ENCODE measurements at places on chromosomes 11 and 22. TPM values are rescaled to one million over a fixed set of nuclear protein-coding genes. Genes with fewer than 3 reads are reported as not detected.

Gene SPA17
- 3.6 TPM for total RNA-seq

GRCh38 chr22:33083212-33083611 lies 25.0 kb upstream of the SYN3 start:
- no peak overlapping the region for H3K27ac ChIP-seq
- H3K36me3 ChIP-seq = no peaks in the 10 kb centered on the region
- H3K27me3 ChIP-seq = peaks cover 12% of the 10 kb centered on the region
- H3K4me3 ChIP-seq = no peak overlapping the region
- no peak for DNase-seq

DNA sequence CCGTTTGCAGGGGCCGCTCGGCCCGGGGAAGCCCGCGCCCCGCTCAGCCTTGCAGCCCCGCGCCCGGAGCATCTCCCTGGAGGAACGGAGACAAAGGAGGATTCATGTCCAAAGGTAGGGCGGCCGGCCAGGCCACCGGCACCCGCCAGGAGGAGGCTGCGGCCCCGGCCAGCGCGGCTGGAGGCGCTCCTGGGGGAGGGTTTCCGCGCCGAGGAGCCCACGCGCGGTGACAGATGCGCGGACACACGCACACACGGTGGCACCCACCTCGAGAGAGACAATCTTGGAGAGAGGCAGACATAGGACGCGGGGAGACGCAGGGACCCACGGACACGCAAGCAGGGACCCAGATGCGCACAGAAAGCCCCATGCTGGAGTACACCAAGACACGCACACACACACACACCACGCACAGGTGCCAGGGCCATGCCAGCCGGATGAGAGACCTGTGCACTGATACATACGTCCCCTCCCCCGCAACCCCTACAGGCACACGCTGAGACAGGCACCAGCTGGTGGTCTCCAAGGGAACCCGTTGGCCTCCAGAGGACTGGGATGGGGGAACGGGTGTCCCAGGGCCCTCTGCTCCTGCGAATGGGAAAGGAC lies 7.8 kb downstream of the SEPTIN3 start:
- H3K27me3 ChIP-seq = peaks cover 46% of the 10 kb centered on the region
- H3K36me3 ChIP-seq = no peaks in the 10 kb centered on the region
- DNase-seq = peak; percentile 37
- no peak overlapping the region for H3K27ac ChIP-seq

- H3K36me3 ChIP-seq = no peaks in the 10 kb centered on the region
- peaks cover 23% of the 10 kb centered on the region for H3K27me3 ChIP-seq
- no peak overlapping the region for H3K4me3 ChIP-seq
- no peak for DNase-seq
- no peak overlapping the region for H3K27ac ChIP-seq
- H3K4me1 ChIP-seq = peaks cover 8% of the 10 kb centered on the region
Measured at GRCh38 chr11:19952116-19952605, 208.1 kb downstream of the DBX1 start.

Gene SERHL2
- total RNA-seq = 1.1 TPM

Gene THAP12
- 50.3 TPM for total RNA-seq

DNA sequence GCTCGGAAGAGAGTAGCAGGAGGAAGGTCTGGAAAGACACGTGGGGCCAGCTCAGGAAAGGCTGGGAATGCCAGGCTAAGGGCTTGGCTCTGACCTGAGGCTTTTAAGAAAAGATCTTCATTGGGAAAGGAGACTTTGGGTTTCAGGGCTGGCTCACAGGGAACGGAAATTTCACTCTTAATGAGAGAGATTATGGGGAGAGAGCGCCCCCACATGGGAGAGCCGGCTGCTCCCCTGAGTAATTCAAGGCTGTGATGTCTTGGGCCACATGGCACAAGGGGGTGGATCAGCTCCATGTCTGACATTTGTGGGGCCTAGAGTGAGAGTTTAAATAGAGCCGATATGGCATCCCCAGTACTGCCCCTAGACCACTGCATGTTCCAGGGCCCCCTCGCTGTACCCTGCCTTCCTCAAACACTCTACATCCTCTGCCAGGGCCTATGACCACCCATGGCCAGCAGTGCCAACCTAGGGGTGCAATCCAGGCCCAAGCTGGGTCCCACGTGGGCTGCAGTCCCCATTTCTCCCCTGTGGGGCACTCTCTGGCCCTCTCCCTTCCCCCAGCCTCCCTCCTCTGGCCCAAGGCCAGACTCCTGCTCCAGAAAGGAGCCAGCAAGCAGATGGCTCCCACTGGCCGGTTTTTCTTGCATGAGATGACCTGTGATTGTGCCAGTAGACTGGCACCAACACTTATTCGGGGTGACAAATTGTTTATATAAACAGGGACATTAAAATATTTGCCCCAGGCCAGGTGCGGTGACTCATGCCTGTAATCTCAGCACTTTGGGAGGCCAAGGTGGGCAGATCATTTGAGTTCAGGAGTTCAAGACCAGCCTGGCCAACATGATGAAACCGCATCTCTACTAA lies 75.2 kb downstream of the ISX start:
- peaks cover 2% of the 10 kb centered on the region for H3K27me3 ChIP-seq
- H3K4me1 ChIP-seq = no peaks in the 10 kb centered on the region
- H3K36me3 ChIP-seq = no peaks in the 10 kb centered on the region
- H3K27ac ChIP-seq = no peak overlapping the region

DNA sequence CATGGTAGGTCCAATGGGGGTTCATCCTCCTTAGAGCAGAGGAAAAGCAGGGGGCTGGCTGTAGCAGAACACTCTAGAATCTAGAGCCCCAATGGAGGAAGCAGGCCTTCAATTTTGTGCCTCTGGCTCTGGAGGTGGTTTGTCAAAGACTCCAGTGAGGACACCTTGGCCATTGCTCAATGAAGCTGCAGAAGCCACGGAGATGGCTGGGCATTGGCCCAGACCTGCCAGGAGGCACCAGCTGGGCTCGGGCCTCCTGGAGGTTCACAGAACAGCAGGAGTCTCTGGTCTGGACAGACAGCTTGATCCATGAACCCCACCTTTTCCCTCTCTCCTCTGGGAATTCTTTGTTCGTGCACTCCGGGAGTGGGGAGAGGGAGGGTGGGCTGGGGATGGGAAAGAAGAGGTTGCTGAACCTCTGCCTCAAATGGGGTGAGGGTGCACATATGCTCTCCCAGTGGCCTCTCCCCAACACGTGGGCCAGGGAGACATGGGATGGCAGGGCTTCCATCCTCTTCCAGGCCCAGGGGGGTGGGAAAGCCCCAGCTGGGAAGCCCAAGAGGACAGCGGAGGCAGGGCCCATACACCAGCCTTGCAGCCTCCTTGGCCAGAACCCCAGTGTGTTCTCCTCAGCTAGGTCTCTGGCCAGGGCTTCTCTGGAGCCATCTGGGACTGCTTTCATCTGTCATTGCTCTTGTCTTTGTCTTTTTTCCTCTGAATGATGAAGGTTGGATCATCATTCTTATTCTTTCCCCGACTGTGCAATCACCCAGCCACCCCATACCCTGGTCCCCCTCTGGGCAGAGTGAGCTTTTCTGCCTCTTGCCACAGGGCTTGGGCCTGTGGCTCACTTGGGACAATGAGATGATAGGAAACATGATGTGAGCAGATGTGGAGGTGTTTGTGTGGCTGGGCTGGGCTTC lies 1019.4 kb downstream of the BRD1 start:
- H3K27me3 ChIP-seq = no peaks in the 10 kb centered on the region
- DNase-seq = no peak
- H3K36me3 ChIP-seq = no peaks in the 10 kb centered on the region

Gene L3MBTL2
- 28.3 TPM for total RNA-seq

GRCh38 chr11:76649851-76650372 lies 20.6 kb downstream of the LRRC32 start:
- no peaks in the 10 kb centered on the region for H3K36me3 ChIP-seq
- H3K4me1 ChIP-seq = no peaks in the 10 kb centered on the region
- H3K27ac ChIP-seq = no peak overlapping the region
- no peak for DNase-seq
- H3K4me3 ChIP-seq = no peak overlapping the region
- H3K27me3 ChIP-seq = peaks cover 34% of the 10 kb centered on the region

- no peak overlapping the region for H3K27ac ChIP-seq
- no peak overlapping the region for H3K4me3 ChIP-seq
- peaks cover 16% of the 10 kb centered on the region for H3K4me1 ChIP-seq
Measured at GRCh38 chr11:10532526-10532925, 8.5 kb downstream of the RNF141 start.

DNA sequence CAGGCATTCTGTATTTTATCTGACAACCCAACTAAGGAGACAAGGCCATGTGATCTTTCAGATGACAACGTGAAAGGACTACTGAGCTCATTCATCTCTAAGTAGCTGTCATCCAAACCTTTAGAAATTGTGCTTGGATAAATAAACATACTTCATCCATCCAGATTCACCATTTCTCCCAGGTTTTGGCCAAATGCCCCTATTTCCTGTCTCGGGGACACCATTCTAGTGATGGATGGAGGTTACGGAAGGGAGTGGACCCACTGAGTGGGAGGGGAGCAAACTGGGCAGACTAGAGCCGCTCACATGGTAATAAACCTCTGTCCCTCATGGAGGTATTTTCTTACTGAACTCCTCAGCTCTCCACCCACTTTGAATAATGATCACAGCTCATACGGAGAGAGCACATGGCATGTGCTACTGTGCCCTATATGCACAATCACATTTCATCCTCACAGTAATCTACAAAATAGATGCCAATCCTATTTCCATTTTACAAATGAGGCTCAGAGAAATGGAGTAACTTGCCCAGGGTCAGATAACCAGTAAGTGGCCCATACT lies 114.4 kb downstream of the SLC1A2 start:
- no peak overlapping the region for H3K27ac ChIP-seq
- peaks cover 20% of the 10 kb centered on the region for H3K4me1 ChIP-seq
- no peaks in the 10 kb centered on the region for H3K36me3 ChIP-seq
- DNase-seq = no peak
- H3K4me3 ChIP-seq = no peak overlapping the region

Gene OR5AK2
- total RNA-seq = not detected

DNA sequence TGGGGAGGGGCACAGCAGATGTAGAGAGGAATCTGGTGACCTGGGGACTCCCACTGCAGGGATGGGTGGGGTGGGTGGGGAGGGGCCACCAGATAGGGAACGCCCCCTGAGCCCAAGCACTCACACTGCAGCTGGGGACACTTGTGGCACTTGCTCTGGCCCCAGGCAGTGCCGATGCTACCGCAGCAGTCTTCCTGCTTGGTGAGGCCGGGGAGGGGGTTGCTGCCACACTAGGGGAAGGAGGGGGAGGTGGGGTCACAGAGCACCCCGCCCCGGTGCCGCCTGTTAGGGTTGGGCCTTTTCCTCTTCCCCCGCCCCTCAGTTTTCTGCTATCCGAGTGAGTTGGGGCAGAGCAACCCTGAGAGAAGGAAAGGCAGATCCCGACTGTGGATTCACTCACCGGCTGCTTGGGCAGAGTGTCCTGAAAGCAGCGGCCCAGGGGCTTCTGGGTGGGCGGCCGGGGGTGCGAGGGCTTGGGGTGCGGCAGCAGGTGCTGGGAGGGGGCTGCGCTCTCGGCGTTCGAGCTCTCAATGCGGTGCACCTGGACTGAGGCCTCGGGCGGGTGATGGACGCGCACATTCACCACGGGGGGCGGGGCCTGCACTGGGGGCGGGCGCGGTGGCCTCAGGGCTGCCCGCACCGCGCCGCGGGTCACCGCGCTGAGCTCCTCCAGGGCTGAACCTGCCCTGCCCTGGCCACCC lies 4.7 kb downstream of the LTBP3 start:
- peak overlapping the region; percentile 61 for H3K4me3 ChIP-seq
- no peaks in the 10 kb centered on the region for H3K27me3 ChIP-seq
- peaks cover 21% of the 10 kb centered on the region for H3K36me3 ChIP-seq
- DNase-seq = peak; percentile 88
- H3K27ac ChIP-seq = peak overlapping the region; percentile 49

GRCh38 chr11:109958131-109958820 lies 134.9 kb upstream of the ZC3H12C start:
- no peaks in the 10 kb centered on the region for H3K4me1 ChIP-seq
- no peak overlapping the region for H3K4me3 ChIP-seq
- H3K36me3 ChIP-seq = no peaks in the 10 kb centered on the region
- no peak for DNase-seq

Gene OR2AG1
- not detected for total RNA-seq

Gene DCHS1
- 1.6 TPM for total RNA-seq

Gene MLC1
- total RNA-seq = 1.5 TPM

DNA sequence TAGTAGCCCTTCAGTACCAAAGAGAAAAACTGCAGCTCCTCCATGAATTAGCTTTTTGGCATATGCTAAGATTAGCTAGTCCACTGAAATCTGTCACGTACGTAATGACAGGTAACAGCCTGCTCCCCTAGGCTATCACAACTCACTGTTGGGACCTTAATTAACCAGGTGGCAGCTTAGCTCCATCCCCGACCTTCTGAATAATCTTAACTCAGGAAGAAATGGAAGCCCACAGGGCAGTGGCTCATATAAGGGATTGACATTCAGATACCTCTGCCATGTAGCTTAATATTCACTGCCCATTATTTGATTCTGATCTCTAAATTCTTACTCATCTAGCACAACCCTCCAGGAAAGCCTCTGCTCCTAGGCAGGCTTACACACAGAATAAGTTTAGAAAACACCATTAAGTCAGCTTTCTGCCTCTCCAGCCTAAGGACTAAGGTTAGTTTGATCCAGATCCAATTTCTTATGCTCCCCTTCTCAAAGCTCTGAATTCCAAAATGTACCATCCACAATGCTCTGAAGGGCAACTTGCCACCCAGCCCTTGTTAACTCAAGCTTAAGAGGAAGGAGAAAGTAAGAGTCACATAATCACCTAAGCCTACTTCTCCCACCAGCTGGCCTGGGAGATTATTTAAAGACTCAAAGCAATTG lies 5.0 kb downstream of the HSPA8 start:
- H3K36me3 ChIP-seq = peaks cover 69% of the 10 kb centered on the region
- peaks cover 39% of the 10 kb centered on the region for H3K4me1 ChIP-seq
- DNase-seq = no peak
- H3K4me3 ChIP-seq = peak overlapping the region; percentile 97
- H3K27me3 ChIP-seq = no peaks in the 10 kb centered on the region

GRCh38 chr11:65485920-65486219 lies 13.0 kb upstream of the MALAT1 start:
- DNase-seq = no peak
- peaks cover 32% of the 10 kb centered on the region for H3K4me1 ChIP-seq
- H3K4me3 ChIP-seq = no peak overlapping the region
- no peak overlapping the region for H3K27ac ChIP-seq
- H3K27me3 ChIP-seq = no peaks in the 10 kb centered on the region

- no peak overlapping the region for H3K27ac ChIP-seq
- H3K4me1 ChIP-seq = peaks cover 20% of the 10 kb centered on the region
- H3K4me3 ChIP-seq = no peak overlapping the region
- peaks cover 42% of the 10 kb centered on the region for H3K36me3 ChIP-seq
- no peaks in the 10 kb centered on the region for H3K27me3 ChIP-seq
Measured at GRCh38 chr11:44621140-44621681, 55.7 kb downstream of the CD82 start.

Gene ADM2
- total RNA-seq = 5.5 TPM

- H3K27me3 ChIP-seq = peaks cover 37% of the 10 kb centered on the region
- no peak overlapping the region for H3K27ac ChIP-seq
- no peaks in the 10 kb centered on the region for H3K36me3 ChIP-seq
- DNase-seq = no peak
- no peak overlapping the region for H3K4me3 ChIP-seq
Measured at GRCh38 chr11:2130881-2131352, 8.3 kb downstream of the IGF2 start.

Gene LRRC51
- 7.7 TPM for total RNA-seq

GRCh38 chr22:27452922-27453321 lies 348.6 kb downstream of the MN1 start:
- no peak overlapping the region for H3K4me3 ChIP-seq
- H3K4me1 ChIP-seq = no peaks in the 10 kb centered on the region
- no peaks in the 10 kb centered on the region for H3K36me3 ChIP-seq
- DNase-seq = no peak

Gene CSNK2A3
- total RNA-seq = 5.4 TPM
